ENCODE measurements at places on chromosomes 2 and 18. TPM values are rescaled to one million over a fixed set of nuclear protein-coding genes. Genes with fewer than 3 reads are reported as not detected.

The SCYGR2 gene
- total RNA-seq = not detected

The SLC40A1 gene
- 9.5 TPM for total RNA-seq

The SLC30A3 gene
- total RNA-seq = 0.87 TPM

The QPCT gene
- 43.6 TPM for total RNA-seq

The FSIP2 gene
- total RNA-seq = 0.22 TPM

The THADA gene
- 33.6 TPM for total RNA-seq

The CRYBA2 gene
- total RNA-seq = not detected

The ACMSD gene
- not detected for total RNA-seq

The DLX2 gene
- total RNA-seq = not detected

The CPLX4 gene
- not detected for total RNA-seq

The COL4A4 gene
- total RNA-seq = 2.7 TPM
